ENCODE measurements at places on chromosomes 13 and 19.

GRCh38 chr19:12567951-12568350 is 16.7 kb upstream of the ZNF564 start:
- no peak for DNase-seq

DNA sequence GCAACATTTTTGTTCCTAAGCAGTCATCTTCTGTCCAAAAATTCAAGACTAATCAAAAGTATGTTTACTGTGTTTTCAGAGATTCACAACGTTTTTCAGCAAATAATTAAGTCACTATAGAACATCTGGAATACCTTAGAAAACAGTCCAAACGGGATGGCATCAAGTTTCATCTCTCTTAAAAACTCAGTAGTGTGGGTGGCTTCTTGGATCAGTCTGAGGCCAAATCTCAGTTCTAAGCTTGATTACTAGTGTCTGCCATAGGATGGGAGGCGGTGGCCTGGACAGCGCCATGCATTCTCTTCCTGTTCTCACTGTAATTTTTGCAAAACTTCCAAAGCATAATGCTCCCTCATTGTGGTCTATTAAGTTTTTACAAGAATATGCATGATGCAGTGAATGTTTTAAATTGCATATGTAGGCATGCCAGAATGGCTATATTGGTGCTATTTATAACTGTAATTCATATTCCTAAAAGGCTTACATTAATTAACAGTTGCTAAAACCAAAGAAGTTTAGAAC is 37.1 kb downstream of the ANKRD10 start:
- no peak for DNase-seq

GRCh38 chr13:24911133-24911908 is 147.4 kb downstream of the RNF17 start:
- DNase-seq, result no peak

DNA sequence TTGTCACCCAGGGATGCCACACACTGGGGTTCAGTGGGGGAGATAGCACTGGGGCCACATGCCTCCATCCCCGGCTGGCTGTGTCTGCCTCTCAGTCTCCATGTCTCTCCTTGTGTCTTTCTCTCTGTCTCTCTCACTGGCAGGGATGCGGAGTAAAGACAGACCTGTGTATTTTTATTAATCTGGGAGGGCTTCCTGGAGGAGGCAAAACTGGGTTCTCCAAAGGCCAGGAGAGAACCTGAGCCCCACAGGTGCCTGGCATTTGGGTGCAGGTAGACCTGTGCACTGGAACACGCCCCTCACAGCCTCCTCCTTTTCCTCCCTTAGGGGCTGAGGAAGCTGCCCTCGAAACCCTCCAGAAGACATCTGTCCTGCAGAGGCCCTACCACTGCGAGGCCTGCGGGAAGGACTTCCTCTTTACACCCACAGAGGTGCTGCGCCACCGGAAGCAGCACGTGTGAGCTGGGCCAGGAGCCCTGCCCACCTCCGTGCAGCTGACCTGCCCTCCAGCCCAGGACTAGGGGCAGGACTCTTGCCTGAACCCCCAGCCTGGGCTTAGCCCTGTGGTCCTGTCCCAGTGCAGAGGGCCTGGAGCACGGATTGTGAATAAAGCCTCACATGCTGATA is 32.7 kb downstream of the DHX34 start:
- peak; percentile 61 for DNase-seq

GRCh38 chr13:113509989-113510388 is 19.5 kb upstream of the DCUN1D2 start:
- DNase-seq, result no peak

Data from activated CD8-positive, alpha-beta memory T cell treated with anti-CD3 and anti-CD28 coated beads for 24 hours (primary cell).